Inflammatory macrophage treated with lipopolysaccharide for 4 hours (primary cell): ENCODE measurements at places on chromosomes 4 and X.

GRCh38 chr4:4831825-4832224, 27.6 kb upstream of the MSX1 start:
- no peak for DNase-seq

DNA sequence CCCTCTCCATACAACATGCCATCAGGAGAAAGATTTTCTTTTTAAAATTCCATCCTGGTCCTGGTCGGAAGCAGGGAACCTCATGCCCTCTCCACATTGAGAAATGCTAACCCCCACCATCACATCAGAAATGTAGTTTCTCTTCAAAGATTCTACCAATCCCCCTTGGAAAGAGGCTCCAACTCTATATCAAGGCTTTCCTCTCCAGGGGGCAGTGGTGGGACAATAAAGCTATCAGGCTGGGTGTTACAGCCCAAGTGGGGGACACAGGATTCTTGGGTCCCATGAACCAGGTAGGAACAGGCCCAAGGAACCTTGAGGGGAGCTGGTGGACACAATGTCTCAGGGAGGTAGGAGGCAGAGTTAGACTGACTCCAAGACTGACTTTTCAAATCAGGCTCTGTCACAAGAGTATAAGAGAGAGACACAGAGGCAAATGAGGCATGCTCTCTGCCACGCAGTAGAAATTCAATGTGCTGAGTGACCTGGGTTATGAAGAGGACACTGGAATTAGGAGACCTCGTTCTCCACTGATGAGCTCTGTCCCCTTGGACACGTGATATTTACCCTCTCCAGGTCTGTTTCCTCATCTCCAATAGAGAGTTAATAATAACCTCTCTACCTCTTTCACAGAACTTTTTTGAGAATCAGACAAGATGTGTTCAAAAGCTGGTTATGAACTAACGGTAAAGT, 4.5 kb downstream of the GJB1 start:
- no peak for DNase-seq

- DNase-seq: no peak
These were observed at the start of gene FAAH2 for GRCh38 chrX:57286507-57287251. TSS of gene FAAH2 (plus strand) at chrX:57286706. CDS start at chrX:57286826, 120 bp downstream.

DNA sequence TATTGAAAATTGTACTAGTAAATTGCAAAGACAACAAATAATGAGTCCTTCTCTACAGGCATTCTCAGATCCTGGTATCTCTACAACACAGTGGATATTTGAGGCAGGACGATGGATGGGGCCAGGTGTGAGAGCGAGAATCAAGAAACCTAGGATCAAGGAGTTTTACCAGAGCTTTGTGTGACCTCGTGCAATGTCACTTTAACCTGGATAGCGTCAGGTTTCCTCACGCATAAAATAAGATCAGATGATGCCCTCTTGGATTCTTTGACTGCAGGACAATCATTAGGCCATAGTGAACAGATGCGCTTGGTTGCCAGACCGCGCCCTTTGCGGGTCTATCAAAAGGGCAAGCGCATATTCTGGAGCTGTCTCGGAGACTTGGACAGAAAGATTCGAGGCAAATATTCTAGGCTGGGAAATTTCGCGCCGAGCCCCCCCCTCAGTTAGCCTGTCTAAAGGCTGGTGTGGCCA, 66.6 kb downstream of the FBXO8 start:
- DNase-seq: no peak

GRCh38 chrX:53594354-53594753, 92.2 kb downstream of the HUWE1 start:
- peak; percentile 41 for DNase-seq

- no peak for DNase-seq
These were observed 49.3 kb downstream of the LIMCH1 start for GRCh38 chr4:41587286-41587685.

DNA sequence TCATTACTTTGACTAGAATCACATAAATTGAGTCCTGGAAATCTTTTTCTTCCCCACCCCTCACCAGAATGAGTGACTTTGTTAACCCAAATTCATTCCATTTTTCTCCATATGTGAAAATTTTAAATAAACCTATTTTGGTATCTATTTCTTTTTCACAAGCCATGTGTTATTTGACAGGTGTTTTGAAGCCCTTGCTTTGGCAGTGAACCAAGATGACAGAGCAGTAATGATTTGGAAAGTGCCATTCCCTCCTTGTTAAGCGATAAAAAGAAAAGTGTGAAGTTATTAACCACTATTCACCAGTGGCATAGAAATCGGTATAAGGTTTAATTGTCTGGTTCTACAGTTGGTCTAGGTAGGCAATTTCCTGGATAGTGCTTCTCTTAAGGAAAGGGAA, 66.1 kb downstream of the POLA1 start:
- no peak for DNase-seq

DNA sequence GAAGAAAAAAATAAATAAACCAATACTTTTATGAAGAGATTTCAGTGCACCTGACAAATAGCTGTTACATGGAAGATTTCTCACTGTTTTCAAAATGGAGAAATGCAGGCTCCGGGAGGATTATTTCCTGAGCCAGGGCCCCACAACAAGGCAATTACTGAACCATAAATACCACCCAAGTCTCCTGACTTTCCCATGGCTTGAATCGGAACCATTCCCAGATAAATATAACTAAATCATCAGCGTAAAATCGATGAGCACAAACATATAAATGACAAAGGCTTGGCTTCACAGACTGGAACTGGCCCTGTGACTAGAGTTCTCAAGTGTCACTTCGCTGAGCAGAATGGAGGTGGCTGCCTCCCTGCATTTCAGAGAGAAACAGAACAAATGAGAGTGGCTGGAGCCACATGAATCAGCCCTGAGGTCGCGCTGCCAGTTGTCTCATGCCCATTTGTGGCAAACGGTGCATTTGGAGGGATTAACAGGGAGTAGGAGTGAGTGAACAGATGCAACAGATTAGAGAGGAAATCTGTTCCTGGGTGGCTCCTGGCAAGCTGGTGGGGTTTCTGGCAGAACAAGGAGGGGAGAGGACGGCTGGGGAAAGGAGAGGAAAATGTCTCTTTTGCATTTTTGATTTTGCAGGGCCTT, 57.3 kb upstream of the STIM2 start:
- DNase-seq: no peak

DNA sequence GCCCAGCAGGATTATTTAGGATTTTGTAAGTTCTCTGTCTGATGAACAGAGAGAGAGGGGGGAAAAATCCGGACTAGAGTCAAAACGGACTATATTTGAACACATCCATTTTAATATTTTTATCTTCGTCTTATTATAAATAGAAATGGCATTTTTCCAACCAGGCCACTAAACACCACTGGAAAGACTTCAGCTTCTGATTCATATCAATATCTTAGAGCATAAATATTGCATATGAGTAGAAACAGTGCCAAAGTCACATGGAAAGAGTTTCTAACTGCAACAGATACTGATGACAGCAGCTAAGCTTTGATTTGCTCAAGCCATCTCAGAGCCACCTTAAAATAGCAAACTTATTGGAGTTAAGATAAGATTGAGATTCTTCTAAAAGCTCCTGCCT, 456 bp downstream of the PPARGC1A start:
- no peak for DNase-seq

GRCh38 chr4:4712800-4713528, 146.5 kb upstream of the MSX1 start:
- DNase-seq: no peak

- no peak for DNase-seq
These were observed 64.9 kb downstream of the ABLIM2 start for GRCh38 chr4:8093587-8094274.

- DNase-seq: no peak
These were observed 20.8 kb downstream of the FGFR3 start for GRCh38 chr4:1813915-1814314.

DNA sequence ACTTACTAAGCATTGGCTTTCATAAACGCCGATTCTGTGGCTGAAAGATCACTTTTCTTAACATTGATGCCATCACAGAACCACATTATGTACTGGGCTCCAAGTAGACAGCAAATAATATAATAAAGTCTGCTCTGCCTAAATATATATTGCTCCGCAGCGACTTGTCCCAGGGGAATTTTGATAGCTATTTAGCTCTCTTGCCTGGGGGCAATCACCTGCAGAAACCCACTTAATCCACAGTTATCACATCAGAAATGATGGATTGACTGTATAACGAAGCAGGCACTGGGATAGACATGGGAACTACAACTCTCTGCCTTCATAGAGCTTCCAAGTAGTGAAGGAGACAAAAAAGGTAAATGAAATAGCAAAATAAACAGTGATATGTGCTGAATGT, 48.0 kb upstream of the MYOZ2 start:
- DNase-seq: no peak

- no peak for DNase-seq
These were observed 2.8 kb downstream of the AREG start for GRCh38 chr4:74447636-74448233.

- no peak for DNase-seq
These were observed 10.4 kb downstream of the L1CAM start for GRCh38 chrX:153875391-153876111.

- no peak for DNase-seq
These were observed 99.6 kb downstream of the GRIA2 start for GRCh38 chr4:157320092-157320491.

- DNase-seq: no peak
These were observed 52.0 kb downstream of the HMX1 start for GRCh38 chr4:8819473-8820177.
